Left renal pelvis (tissue), 4 donors: ENCODE measurements at places on chromosomes 2 and 18. TPM values are rescaled to one million over a fixed set of nuclear protein-coding genes. Genes with fewer than 3 reads are reported as not detected.

Gene MOGAT1
- not detected for polyA plus RNA-seq

Gene RIT2
- not detected for polyA plus RNA-seq

DNA sequence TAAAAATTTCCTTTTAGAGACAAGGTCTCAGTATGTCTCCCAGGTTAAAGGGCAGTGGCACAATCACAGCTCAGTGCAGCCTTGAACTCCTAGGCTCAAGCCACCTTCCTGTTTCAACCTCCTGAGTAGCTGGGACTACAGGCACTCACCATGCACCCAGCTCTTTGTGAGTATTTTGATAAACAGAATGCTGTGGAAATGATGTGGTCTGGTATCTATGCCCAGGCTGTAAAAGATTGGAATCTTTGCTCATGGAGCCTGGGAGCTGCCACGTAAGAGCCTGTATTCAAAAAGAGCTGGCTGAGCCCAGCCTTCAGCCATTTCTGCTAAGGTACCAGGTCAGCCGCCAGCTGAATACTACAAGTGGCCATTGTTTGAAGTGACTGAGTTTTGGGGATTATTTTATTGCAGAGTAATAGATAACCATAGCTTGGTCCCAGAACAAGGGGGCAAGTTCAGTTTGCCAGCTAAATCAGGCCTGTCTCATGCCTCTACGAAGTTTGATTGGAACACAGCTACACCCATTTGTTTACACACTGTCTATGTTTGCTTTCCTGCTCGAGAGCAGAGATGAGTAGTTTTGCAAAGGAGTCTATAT is 21.3 kb upstream of the ARL5A start:
- DNase-seq: no peak

GRCh38 chr2:101872480-101872879 is 119.3 kb upstream of the IL1R2 start:
- DNase-seq: no peak
